ENCODE measurements at places on chromosomes 2 and 18. TPM values are rescaled to one million over a fixed set of nuclear protein-coding genes. Genes with fewer than 3 reads are reported as not detected.

Gene ANKRD44
- polyA plus RNA-seq = 3.5 TPM

DNA sequence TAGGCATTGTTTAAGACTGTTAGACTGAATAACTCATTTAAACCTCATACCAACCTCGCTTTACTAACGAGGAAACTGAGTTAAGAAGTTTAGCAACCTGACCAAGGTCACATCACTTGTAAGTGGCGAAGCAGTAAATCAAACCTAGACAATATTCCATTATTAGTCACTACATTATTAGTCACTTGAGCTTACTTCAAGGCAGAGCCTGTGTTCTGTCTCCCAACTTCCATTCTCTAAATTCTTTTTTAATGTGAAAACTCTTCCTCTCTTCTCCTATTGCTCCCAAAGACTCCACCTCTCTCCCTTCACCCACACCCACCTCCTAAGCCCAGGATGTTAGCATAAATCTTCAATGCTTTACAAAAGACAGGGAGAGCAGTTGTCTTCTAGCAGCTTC is 156.5 kb downstream of the ARL6IP6 start:
- no peak overlapping the region for H3K27ac ChIP-seq
- DNase-seq = no peak
- no peaks in the 10 kb centered on the region for H3K27me3 ChIP-seq
- no peaks in the 10 kb centered on the region for H3K36me3 ChIP-seq
- no peaks in the 10 kb centered on the region for H3K4me1 ChIP-seq

DNA sequence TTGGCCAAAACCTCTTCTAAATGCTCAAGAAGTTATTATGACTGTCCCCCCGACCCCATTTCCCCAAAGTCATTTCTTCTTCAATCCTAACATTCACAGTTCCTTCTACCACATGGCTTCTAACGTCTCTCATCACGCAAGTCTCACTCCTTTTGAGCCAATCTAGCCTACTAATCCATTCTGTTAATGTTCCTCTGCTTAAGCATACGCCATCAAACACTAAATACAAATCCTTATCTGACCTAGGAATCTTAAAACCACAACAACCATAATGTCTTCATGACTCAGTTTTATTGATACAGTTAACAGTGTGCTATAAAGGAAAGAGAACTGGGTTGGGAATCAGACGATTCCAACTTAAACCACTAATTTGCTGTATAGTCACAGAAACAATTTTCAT is 23.9 kb downstream of the HNRNPLL start:
- peaks cover 23% of the 10 kb centered on the region for H3K36me3 ChIP-seq
- DNase-seq = no peak
- no peaks in the 10 kb centered on the region for H3K4me1 ChIP-seq
- no peak overlapping the region for H3K27ac ChIP-seq
- no peaks in the 10 kb centered on the region for H3K27me3 ChIP-seq

- no peak for DNase-seq
- peaks cover 10% of the 10 kb centered on the region for H3K4me1 ChIP-seq
- peak overlapping the region; percentile 16 for H3K27ac ChIP-seq
- H3K4me3 ChIP-seq = no peak overlapping the region
- H3K36me3 ChIP-seq = peaks cover 45% of the 10 kb centered on the region
Observed at GRCh38 chr2:86065512-86065911, 40.2 kb downstream of the POLR1A start.

DNA sequence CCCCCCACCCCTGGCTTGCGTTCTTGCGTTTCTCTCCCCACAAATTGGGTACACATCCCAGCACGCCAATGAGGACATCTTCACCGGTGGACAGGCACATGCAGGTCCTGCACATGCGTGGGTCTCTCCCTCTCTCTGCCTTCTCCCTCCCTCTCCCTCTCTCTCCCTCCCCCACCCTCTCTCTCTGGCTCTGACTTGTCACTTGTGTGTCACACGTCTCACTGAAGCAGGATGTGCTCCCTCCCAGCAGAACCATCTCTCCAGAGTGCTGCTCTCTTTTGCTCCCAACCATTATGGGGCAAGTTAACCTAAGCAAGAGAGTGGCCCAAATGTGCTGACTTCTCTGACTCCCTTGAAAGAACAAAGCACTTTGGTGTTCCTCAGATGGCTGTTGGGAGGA is 120.8 kb upstream of the CAB39 start:
- no peaks in the 10 kb centered on the region for H3K36me3 ChIP-seq
- no peaks in the 10 kb centered on the region for H3K4me1 ChIP-seq
- no peak overlapping the region for H3K4me3 ChIP-seq

- H3K36me3 ChIP-seq = no peaks in the 10 kb centered on the region
- H3K27ac ChIP-seq = no peak overlapping the region
- no peaks in the 10 kb centered on the region for H3K27me3 ChIP-seq
- no peak overlapping the region for H3K4me3 ChIP-seq
- H3K4me1 ChIP-seq = no peaks in the 10 kb centered on the region
- no peak for DNase-seq
Observed at GRCh38 chr2:147076634-147077033, 768.2 kb upstream of the ACVR2A start.

Gene SLC39A10
- polyA plus RNA-seq = 61.3 TPM

DNA sequence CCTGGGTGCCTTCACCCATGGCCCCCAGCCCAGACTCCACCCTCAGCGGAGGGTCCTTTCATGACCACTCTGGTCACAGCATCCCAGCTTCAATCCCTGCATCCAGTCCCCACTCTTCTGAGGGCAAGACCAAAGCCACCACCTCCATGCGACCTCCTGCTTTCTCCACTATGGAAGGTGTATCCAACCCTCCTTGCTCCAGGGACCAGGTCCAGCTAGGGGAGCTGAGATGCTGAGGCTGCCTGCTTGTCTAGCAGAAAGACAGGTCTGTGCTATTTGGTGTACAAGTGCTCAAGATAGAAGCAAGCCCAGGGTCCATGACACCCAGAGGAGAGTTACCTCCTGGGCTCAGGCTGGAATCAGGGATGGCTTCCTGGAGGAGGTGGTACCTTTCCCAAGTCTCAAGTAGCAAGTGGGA is 73.8 kb upstream of the RAB6C start:
- no peaks in the 10 kb centered on the region for H3K27me3 ChIP-seq
- H3K4me3 ChIP-seq = no peak overlapping the region
- no peak overlapping the region for H3K27ac ChIP-seq
- peaks cover 7% of the 10 kb centered on the region for H3K4me1 ChIP-seq
- no peak for DNase-seq
- no peaks in the 10 kb centered on the region for H3K36me3 ChIP-seq

Gene RGPD5
- polyA plus RNA-seq = 21.6 TPM

DNA sequence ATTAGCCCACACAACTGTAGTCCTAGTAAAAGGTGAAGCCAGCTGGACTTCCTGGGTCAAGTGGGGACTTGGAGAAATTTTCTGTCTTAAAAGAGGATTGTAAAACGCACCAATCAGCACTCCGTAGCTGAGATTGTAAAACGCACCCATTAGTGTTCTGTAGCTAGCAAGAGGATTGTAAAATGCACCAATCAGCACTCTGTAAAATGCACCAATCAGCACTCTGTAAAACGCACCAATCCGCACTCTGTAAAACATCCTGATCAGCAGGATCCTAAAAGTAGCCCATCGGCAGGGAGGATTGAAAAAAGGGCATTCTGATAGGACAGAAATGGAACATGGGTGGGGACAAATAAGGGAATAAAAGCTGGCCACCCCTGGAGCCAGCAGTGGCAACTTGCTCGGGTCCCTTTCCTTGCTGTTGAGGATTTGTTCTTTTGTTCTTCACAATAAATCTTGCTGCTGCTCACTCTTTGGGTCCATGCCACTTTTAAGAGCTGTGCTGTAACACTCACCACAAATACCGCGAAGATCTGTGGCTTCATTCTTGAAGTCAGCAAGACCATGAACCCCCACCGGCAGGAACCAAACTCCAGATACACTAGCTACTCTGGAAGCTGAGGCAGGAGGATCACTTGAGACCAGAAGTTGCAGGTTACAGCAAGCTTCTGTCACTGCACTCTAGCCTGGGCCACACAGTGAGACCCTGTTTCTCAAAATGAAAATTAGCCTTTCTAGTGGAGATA is 102.6 kb downstream of the HS6ST1 start:
- no peaks in the 10 kb centered on the region for H3K4me1 ChIP-seq
- no peak for DNase-seq
- H3K27ac ChIP-seq = no peak overlapping the region

GRCh38 chr2:234772733-234773060 is 179.1 kb upstream of the SH3BP4 start:
- no peak for DNase-seq
- no peaks in the 10 kb centered on the region for H3K36me3 ChIP-seq
- H3K27ac ChIP-seq = no peak overlapping the region
- H3K27me3 ChIP-seq = no peaks in the 10 kb centered on the region

DNA sequence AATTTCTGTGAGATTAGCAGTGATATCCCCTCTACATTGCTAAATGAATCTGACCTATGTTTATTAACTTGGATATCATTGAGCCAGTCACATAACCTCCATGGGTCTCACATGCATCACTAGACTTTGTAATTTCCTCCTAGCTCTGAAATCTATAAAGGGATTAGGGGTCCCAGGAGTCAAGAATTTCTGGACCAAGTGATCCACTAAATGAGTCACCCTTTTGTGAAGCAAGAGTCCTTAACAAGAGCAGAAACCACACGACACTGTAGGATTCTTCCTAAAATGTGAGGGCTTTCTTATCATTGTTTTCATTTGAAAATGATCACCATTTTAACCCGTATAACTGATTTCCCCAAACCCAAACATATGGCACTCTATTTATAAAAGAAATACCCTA is 90.3 kb downstream of the DHRS9 start:
- H3K27ac ChIP-seq = no peak overlapping the region
- no peaks in the 10 kb centered on the region for H3K36me3 ChIP-seq
- no peak overlapping the region for H3K4me3 ChIP-seq
- DNase-seq = no peak
- H3K27me3 ChIP-seq = no peaks in the 10 kb centered on the region

DNA sequence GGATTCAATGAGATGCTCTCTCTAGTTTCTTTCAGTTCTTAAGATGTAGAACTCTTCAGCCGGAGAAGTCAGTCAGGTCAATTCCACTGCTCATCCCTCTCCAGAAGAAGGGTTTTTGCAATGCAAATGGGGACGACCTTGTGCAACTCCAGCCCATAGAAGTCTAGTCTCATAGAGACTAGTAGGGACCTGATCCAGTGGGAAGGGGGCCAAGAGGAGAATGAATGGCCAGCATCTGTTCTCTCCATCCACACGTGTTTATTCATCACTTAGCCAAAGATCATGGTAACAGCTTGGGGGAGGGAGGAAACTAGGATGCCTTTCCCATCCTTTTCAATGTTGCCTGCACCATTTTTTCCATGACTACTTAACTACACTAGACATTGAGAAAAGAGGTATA is 120.2 kb downstream of the LAMA3 start:
- no peaks in the 10 kb centered on the region for H3K27me3 ChIP-seq
- no peaks in the 10 kb centered on the region for H3K36me3 ChIP-seq
- no peak overlapping the region for H3K27ac ChIP-seq
- H3K4me3 ChIP-seq = no peak overlapping the region

Gene CTDP1
- 23.3 TPM for polyA plus RNA-seq

- no peaks in the 10 kb centered on the region for H3K36me3 ChIP-seq
- H3K4me3 ChIP-seq = no peak overlapping the region
- no peaks in the 10 kb centered on the region for H3K27me3 ChIP-seq
Observed at GRCh38 chr2:215930505-215931253, 82.7 kb downstream of the MREG start.

Measured in cardiac muscle cell (in vitro differentiated cells and primary cell).